Stimulated activated CD8-positive, alpha-beta memory T cell treated with anti-CD3 and anti-CD28 coated beads, Interleukin-12 subunit alpha, Interleukin-12 subunit beta, amount 100 ng/mL, for 1 hour (primary cell): ENCODE measurements at places on chromosomes 7 and 10.

DNA sequence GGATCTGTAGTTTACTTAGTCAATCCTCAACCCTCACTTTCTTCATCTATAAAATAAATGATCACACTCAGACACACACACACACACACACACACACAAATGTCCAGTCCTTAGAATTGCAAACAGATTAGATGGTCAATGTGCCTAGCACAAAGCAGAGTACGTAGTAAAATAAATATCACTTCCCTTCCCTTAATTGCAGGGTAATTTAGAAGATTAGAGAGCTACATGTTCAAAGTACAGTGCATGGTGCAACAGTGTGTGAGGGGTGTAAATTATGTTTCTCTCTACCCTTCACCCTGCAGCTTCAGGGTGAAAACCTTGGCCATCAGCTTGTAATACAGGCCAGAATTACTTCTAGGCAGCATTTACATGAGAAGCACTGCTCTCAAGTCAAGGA lies 187.0 kb upstream of the GHITM start:
- DNase-seq: no peak

- no peak for DNase-seq
Measured at GRCh38 chr10:10054466-10054865, 963.2 kb upstream of the CELF2 start.

- DNase-seq: no peak
Measured at GRCh38 chr10:37854626-37855025, 2.8 kb downstream of the ZNF248 start.

DNA sequence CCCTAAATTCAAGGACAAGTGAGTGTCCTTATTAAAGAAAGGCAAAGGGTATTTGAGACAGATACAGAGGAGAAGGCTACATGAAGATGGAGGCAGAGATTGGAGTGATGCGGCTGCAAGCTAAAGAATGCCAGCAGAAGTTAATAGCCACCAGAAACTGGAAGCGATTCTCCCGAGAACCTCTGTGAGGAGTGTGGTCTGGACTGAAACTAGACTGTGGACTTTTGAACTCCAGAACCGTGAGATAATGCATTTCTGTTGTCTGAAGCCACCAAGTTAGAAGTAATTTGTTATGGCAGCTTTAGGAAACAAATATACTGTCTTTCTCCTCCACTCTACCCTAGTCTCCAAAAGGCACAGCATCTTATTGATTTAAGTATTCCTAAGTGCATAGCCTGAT lies 80.3 kb upstream of the CREB5 start:
- DNase-seq: no peak

- no peak for DNase-seq
Measured at GRCh38 chr7:86643561-86644281, at the start of gene GRM3. Gene GRM3, plus strand, starts transcription at chr7:86643909. Its CDS starts 121,237 bp downstream, at chr7:86765146.

GRCh38 chr7:95986178-95986764 lies 213.9 kb downstream of the DYNC1I1 start:
- DNase-seq: no peak

GRCh38 chr10:18290651-18291313 lies 150.6 kb downstream of the CACNB2 start:
- DNase-seq: no peak

DNA sequence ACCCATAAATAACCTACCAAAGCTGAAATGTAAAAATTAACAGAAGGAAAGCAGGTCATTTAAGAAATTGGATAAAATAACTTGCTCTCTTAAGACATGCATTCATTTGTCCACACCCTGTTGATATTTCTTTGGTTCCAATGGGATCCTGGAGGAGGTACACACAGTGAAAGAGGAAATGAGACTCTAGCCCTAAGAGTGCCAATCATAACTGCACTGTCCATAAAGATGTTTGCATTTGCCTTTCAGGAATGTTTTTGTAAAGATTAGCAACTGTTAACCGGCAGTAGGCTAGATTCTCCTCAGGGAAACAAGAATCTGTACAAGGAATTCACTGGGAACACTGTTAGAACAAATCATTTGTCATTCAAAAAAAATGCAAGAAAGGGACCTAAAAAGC lies 61.0 kb downstream of the MEOX2 start:
- no peak for DNase-seq
